ENCODE measurements at places on chromosomes 6 and 20. TPM values are rescaled to one million over a fixed set of nuclear protein-coding genes. Genes with fewer than 3 reads are reported as not detected.

PRR18 gene
- total RNA-seq = not detected

KIF16B gene
- total RNA-seq = 12.9 TPM

PPP1R14C gene
- total RNA-seq = 7.4 TPM

KIAA0408 gene
- 0.50 TPM for total RNA-seq

PPP1R3G gene
- total RNA-seq = 3.0 TPM

EDN1 gene
- 24.9 TPM for total RNA-seq

C6orf120 gene
- 45.2 TPM for total RNA-seq

HLA-DRA gene
- 5.2 TPM for total RNA-seq

CCDC28A gene
- total RNA-seq = 10.9 TPM

EYA2 gene
- 0.03 TPM for total RNA-seq

PRSS16 gene
- 0.33 TPM for total RNA-seq

ADAM33 gene
- 15.3 TPM for total RNA-seq

SRSF12 gene
- total RNA-seq = 0.03 TPM

ULBP2 gene
- total RNA-seq = 14.9 TPM

THBD gene
- 52.5 TPM for total RNA-seq

GPLD1 gene
- total RNA-seq = 0.46 TPM

HLA-DOB gene
- 0.10 TPM for total RNA-seq

MICB gene
- 15.8 TPM for total RNA-seq

DYNLT2 gene
- total RNA-seq = 0.39 TPM

PPT2 gene
- 78.8 TPM for total RNA-seq

BICRAL gene
- total RNA-seq = 8.8 TPM

RIMS1 gene
- total RNA-seq = 2.3 TPM

PKHD1 gene
- not detected for total RNA-seq

EYA4 gene
- total RNA-seq = 0.65 TPM

GGTLC1 gene
- total RNA-seq = not detected

TAP1 gene
- 41.1 TPM for total RNA-seq

C20orf202 gene
- 0.07 TPM for total RNA-seq

ARFGEF3 gene
- 1.0 TPM for total RNA-seq

PAK5 gene
- 0.03 TPM for total RNA-seq

PDE10A gene
- 8.5 TPM for total RNA-seq

PROKR2 gene
- total RNA-seq = not detected

SRC gene
- total RNA-seq = 35.9 TPM

GCLC gene
- 45.7 TPM for total RNA-seq

TMEM217 gene
- total RNA-seq = 1.4 TPM

TOX2 gene
- 2.2 TPM for total RNA-seq

TFAP2D gene
- 0.46 TPM for total RNA-seq

SUMO4 gene
- 1.2 TPM for total RNA-seq

CPNE5 gene
- 0.20 TPM for total RNA-seq

LINC00237 gene
- not detected for total RNA-seq

PLCB1 gene
- 17.7 TPM for total RNA-seq

CD109 gene
- 46.1 TPM for total RNA-seq
